ENCODE measurements at places on chromosomes 3 and 15. TPM values are rescaled to one million over a fixed set of nuclear protein-coding genes. Genes with fewer than 3 reads are reported as not detected.

SLC12A1 gene
- not detected for total RNA-seq

TRPC1 gene
- 2.1 TPM for total RNA-seq

GOLGA6L7 gene
- total RNA-seq: not detected

SEMA7A gene
- total RNA-seq: 6.8 TPM

CCR5 gene
- total RNA-seq: 8.9 TPM

MASP1 gene
- not detected for total RNA-seq

Data from T-helper 2 cell treated with Interferon-gamma antibody and Interleukin-4, amounts not matched to agents 100 ng/mL and 5 ng/mL, for 36 hours (primary cell).